Peyer's patch (tissue), 4 donors: ENCODE measurements at places on chromosomes 3 and 15. TPM values are rescaled to one million over a fixed set of nuclear protein-coding genes. Genes with fewer than 3 reads are reported as not detected.

- no peak for DNase-seq
Observed at GRCh38 chr3:114799816-114800215, 347.3 kb downstream of the ZBTB20 start.

DNA sequence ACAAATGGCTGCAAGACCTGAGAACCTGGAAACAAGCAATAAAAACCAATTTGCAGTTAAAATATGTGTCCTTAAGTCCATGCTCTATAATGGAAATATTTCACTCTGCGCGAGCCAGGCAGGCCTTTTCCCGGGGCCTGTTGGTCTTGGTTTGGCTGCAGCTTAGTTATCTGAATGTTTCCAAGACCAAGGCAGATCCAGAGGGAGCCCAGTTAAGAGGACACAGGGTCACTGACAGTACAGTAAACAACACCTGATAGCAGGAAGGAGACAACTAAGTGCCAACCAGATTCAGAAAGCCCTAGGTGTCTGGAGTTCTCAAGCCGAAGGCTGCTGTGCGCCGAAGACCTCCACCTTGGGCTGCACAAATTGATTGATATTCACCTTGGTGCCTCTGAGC is 32.8 kb downstream of the THSD4 start:
- no peak for DNase-seq

GRCh38 chr3:147119989-147120388 is 286.4 kb downstream of the ZIC4 start:
- DNase-seq, result no peak

GRCh38 chr3:20185331-20185678 is 701 bp downstream of the SGO1 start:
- no peak for DNase-seq

GRCh38 chr3:159765030-159765859 is 223.4 kb upstream of the IL12A start:
- DNase-seq, result no peak

- no peak for DNase-seq
Observed at GRCh38 chr15:40893019-40893670, 1.1 kb upstream of the VPS18 start.

GRCh38 chr15:73632670-73633058 is 525 bp downstream of the NPTN start:
- DNase-seq, result no peak

Gene CEP19
- total RNA-seq, result not detected

Gene RARRES1
- 11.6 TPM for total RNA-seq

Gene CFAP161
- not detected for total RNA-seq

Gene PCLAF
- total RNA-seq, result 4.3 TPM

Gene ACKR2
- 10.1 TPM for total RNA-seq

Gene HCN4
- total RNA-seq, result not detected

Gene VEPH1
- total RNA-seq, result not detected

Gene HHLA2
- total RNA-seq, result 14.9 TPM

Gene ZNF660
- 1.2 TPM for total RNA-seq
